ENCODE measurements at places on chromosomes 4 and X. TPM values are rescaled to one million over a fixed set of nuclear protein-coding genes. Genes with fewer than 3 reads are reported as not detected.

FAM114A1 gene
- 32.0 TPM for total RNA-seq

- no peak for DNase-seq
These were observed 85.4 kb upstream of the PACRGL start for GRCh38 chr4:20614816-20615215.

- no peak for DNase-seq
These were observed 602.5 kb downstream of the RAPGEF2 start for GRCh38 chr4:159705334-159705733.

GRCh38 chr4:22029803-22030202 lies 81.2 kb upstream of the KCNIP4 start:
- DNase-seq = no peak

GRCh38 chrX:23694606-23695005 lies 27.3 kb downstream of the PRDX4 start:
- DNase-seq = peak; percentile 2

- DNase-seq = no peak
These were observed 31.7 kb downstream of the RXFP1 start for GRCh38 chr4:158553364-158553763.

- DNase-seq = no peak
These were observed 27.3 kb downstream of the ZNF182 start for GRCh38 chrX:47976254-47977151.

- DNase-seq = no peak
These were observed 47.3 kb upstream of the PPARGC1A start for GRCh38 chr4:23937173-23937572.
